T-helper 2 cell treated with Interferon-gamma antibody and Interleukin-4, amounts not matched to agents 5 μg/mL and 100 μg/mL, for 36 hours (primary cell): ENCODE measurements at places on chromosomes 3 and 15.
A peak's percentile ranks its signal among the peaks of the same experiment; 100 is the strongest.

DNA sequence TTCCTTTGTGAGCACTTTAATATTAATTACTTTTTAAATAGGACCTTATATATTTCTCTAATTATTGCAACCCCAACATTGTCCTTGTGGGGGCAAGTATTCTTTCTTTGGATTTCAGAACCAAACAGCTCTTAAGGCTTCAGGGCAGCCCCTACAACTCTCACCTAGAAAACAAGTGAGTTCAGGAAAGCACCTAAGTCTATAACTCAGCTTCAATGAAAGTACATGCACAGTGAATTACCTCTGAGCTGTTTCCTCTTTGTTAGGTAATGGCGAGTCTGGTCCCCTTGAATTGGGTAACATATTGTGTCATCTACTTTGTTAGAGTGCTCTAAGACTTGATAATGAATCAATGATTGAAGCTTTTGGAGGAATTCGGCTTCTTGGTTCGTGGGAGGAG, 545.7 kb downstream of the NLGN1 start:
- no peaks in the 10 kb centered on the region for H3K36me3 ChIP-seq
- no peak for DNase-seq
- no peaks in the 10 kb centered on the region for H3K4me1 ChIP-seq
- H3K27ac ChIP-seq = no peak overlapping the region
- H3K27me3 ChIP-seq = no peaks in the 10 kb centered on the region

DNA sequence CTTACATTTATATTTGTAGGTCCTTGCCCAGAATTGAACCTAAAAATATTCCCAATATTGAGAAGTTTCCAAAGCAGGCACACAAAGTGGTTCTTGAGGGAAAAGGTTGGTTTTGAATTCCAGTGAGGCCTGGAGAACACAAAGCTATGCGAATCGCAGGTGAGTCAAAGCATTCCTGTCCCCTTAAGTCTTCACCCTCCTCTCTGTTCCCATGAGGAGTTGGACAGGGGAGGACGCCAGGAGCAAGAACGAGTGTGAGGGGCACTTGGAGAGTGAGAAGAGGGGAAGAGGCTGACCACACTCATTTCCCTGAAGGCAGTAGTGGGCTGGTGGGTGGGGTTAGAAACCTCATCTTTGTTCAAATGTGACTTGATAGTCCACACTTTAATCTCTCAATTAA, 185.8 kb upstream of the EOMES start:
- H3K27ac ChIP-seq = no peak overlapping the region
- H3K27me3 ChIP-seq = no peaks in the 10 kb centered on the region
- H3K4me3 ChIP-seq = no peak overlapping the region

DNA sequence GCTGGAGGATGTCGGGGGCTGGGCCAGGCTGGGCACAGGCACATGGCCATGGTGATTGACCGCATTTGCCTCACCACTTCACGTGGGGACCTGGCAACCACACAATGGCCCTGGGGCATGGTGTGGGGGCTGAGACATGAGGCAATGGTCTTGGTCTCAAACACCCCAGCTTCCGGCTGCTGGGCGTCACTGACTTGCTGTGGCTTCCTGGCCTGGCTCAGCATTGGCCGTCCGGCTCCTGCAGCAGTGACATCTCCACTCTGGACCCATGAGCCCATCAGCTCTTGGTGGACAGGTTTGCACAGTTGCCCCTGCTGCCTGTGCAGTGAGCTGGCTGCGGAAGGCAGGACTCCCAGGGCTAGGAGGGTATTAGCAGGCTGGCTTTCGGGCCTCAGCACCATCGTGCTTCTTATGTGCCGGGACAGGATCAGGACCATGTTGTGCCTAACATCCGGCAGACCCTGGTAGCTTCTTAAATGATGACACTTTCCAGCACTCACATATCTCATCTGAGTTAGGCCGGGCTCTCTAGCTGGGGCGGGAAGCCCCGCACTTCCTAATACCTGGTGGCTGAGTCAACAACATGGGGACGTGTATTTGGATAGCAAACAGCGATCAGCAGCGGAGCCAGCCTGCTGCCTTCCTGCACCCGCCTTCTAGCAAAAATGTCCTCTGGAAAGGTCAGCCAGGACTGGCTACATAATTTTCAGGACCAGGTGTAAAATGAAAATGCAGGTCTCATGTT, 34.1 kb downstream of the ZNF710 start:
- no peak for DNase-seq
- H3K36me3 ChIP-seq = peaks cover 5% of the 10 kb centered on the region
- H3K27ac ChIP-seq = peak overlapping the region; percentile 93
- H3K27me3 ChIP-seq = no peaks in the 10 kb centered on the region
- H3K4me1 ChIP-seq = peaks cover 64% of the 10 kb centered on the region
- H3K4me3 ChIP-seq = peak overlapping the region; percentile 34

DNA sequence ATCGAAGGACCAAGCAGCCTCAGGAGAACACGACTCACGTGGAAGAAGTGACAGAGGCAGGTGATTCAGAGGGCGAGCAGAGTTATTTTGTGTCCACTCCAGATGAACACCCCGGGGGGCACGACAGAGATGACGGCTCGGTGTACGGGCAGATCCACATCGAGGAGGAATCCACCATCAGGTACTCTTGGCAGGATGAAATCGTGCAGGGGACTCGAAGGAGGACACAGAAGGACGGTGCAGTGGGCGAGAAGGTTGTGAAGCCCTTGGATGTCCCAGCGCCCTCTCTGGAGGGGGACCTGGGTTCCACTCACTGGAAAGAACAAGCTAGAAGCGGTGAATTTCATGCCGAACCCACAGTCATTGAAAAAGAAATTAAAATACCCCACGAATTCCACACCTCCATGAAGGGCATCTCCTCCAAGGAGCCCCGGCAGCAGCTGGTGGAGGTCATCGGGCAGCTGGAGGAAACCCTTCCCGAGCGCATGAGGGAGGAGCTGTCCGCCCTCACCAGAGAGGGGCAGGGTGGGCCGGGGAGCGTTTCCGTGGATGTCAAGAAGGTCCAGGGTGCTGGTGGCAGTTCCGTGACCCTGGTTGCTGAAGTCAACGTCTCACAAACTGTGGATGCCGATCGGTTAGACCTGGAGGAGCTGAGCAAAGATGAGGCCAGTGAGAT, 26.0 kb downstream of the SYNM start:
- H3K4me1 ChIP-seq = no peaks in the 10 kb centered on the region
- no peaks in the 10 kb centered on the region for H3K36me3 ChIP-seq
- H3K4me3 ChIP-seq = no peak overlapping the region
- DNase-seq = no peak
- H3K27me3 ChIP-seq = no peaks in the 10 kb centered on the region
- H3K27ac ChIP-seq = no peak overlapping the region
